Lower lobe of right lung (tissue), 2 donors: ENCODE measurements at places on chromosomes 4 and X.

GRCh38 chr4:178205826-178206225, 763.6 kb upstream of the AGA start:
- H3K27ac ChIP-seq = no peak overlapping the region

DNA sequence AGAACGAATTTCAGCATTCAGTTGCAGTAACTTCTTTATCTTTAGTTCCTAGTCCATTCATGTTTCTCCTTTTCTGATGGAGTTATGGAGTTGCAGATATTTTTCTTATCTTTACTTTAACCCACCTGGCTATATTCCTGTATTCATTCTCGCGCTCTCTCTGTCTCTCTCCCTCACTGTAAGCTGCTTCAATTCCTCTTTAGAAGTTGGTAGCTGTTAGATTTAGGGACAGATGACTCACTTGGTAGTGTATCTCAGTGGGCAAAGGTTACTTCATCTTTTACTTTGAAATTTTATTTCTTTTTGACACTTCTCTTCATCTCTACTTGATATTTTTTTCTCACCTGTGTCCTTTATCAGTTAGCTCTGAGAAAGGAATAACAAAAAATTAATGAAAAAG, 49.6 kb upstream of the BRS3 start:
- H3K27ac ChIP-seq = no peak overlapping the region
- DNase-seq = no peak
- H3K4me3 ChIP-seq = no peak overlapping the region
- H3K27me3 ChIP-seq = no peaks in the 10 kb centered on the region
- H3K4me1 ChIP-seq = no peaks in the 10 kb centered on the region

- no peaks in the 10 kb centered on the region for H3K27me3 ChIP-seq
- H3K27ac ChIP-seq = no peak overlapping the region
- H3K36me3 ChIP-seq = no peaks in the 10 kb centered on the region
- no peak overlapping the region for H3K4me3 ChIP-seq
- H3K4me1 ChIP-seq = no peaks in the 10 kb centered on the region
- DNase-seq = no peak
These were observed 949.0 kb downstream of the CCSER1 start for GRCh38 chr4:91076147-91076546.

DNA sequence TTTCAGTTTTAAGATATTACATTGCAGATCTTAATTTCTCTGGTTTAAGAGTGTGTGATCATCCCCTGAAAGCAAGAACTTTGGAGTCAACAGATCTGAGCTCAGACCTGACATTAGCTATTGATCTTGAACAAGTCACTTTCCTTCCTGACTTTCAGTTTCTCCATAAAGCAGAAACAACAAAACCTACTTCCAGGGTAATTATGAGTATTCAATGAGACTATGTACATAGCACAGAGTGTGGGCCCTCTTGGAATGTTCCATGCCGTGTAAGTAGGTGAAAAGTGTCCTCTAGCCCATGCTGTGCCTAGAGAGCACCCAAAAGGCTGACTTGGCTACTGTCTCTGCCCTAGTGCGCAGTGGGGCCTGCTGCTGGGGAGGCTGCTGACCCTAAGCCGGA, 188.0 kb upstream of the RPL34 start:
- no peaks in the 10 kb centered on the region for H3K36me3 ChIP-seq
- no peaks in the 10 kb centered on the region for H3K27me3 ChIP-seq
- no peaks in the 10 kb centered on the region for H3K4me1 ChIP-seq
- H3K27ac ChIP-seq = no peak overlapping the region
- DNase-seq = no peak

DNA sequence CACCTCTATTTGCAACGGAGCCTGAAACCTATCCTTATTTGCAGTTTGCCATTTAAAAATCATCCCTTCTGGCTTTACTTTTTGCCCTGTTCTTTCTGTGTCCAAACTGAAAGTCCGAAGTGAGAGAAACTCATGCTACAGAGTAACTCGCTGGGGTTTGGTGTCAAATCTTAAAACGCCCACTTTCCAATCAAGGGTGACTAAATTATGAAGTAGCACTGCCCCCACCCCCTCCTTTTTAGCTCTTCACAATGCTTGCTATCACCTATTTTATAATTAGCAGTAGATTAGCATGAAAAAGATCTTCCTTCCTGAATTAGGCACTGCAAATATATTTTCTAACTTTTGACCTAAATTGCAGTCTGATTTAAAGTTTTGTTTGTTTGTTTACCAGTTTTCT, 52.5 kb downstream of the VGLL1 start:
- no peak for DNase-seq
- no peaks in the 10 kb centered on the region for H3K36me3 ChIP-seq
- H3K27me3 ChIP-seq = no peaks in the 10 kb centered on the region

- H3K27me3 ChIP-seq = no peaks in the 10 kb centered on the region
- no peak for DNase-seq
- H3K27ac ChIP-seq = no peak overlapping the region
- no peaks in the 10 kb centered on the region for H3K4me1 ChIP-seq
- no peak overlapping the region for H3K4me3 ChIP-seq
These were observed 293.2 kb upstream of the PRPS2 start for GRCh38 chrX:12497832-12498591.

GRCh38 chr4:177119691-177120090, 190.0 kb upstream of the NEIL3 start:
- no peak overlapping the region for H3K4me3 ChIP-seq
- no peak overlapping the region for H3K27ac ChIP-seq
- no peaks in the 10 kb centered on the region for H3K27me3 ChIP-seq
- no peak for DNase-seq
- H3K36me3 ChIP-seq = no peaks in the 10 kb centered on the region
